ENCODE measurements at places on chromosomes 6 and 20.

- DNase-seq: no peak
These were observed 57.2 kb downstream of the LYRM4 start for GRCh38 chr6:5203546-5203945.

DNA sequence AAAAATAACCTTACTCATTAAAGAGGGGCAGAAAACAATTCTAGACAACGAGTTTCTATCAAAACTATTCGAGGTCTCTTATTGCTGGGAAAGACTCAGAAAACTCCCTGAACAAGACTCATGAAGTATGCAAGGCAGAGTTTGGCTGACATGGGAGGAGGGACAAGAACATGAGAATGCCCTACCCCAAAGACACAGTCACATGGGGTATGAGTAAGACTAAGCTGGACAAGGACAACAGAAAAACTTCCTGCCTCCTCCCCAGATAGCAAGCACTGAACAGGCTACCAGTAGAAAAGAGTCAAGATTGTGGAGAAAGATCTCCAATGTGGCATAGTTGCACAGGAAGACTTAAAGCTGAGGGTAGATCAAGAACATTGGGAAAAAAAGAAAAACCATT, 39.7 kb upstream of the PHIP start:
- DNase-seq: no peak

DNA sequence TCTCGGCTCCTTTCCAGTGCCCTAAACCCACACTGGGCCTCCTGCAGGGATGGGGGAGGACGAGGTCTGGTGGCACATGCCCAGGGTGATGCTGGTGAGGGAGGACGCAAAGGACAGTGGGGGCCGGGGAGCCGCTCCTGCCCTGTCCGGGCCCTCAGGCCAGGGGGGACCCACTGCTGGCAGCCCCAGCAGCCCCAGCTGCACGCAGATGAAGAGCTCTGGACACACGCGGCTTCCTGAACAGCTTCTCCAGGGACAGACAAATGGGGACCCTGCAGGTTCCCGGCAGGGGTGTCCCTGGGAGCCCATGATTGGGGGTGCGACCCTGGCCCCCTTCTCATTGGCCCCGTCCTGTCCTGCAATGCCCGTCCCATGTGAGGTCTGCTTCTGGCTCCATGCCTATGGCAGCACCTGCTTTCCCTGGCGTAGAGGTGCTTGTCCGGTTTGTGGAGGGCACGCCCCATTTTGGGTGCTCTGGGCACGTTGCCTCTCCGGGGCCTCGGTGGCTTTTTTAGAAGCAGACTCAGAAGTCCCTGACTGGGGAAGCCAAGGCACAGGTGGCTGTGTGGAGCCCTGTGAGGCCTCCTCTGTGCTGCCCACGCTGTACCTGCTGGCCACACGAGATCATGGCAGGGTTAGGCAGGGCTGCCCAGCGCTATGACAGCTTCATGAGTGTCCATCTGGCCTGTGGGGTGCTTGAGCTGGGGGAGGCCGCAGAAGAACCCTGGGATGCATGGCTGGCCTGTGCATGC, 15.4 kb upstream of the TNFRSF6B start:
- DNase-seq: no peak

GRCh38 chr20:43960231-43960630, 45.6 kb downstream of the TOX2 start:
- no peak for DNase-seq

GRCh38 chr20:17897566-17898307, 70.9 kb downstream of the SNX5 start:
- no peak for DNase-seq

Data from activated T-cell treated with anti-CD3 and anti-CD28 coated beads, Interleukin-2, amount 50 U/mL, for 4 hours (primary cell).